ENCODE measurements at places on chromosomes 2 and 18.

DNA sequence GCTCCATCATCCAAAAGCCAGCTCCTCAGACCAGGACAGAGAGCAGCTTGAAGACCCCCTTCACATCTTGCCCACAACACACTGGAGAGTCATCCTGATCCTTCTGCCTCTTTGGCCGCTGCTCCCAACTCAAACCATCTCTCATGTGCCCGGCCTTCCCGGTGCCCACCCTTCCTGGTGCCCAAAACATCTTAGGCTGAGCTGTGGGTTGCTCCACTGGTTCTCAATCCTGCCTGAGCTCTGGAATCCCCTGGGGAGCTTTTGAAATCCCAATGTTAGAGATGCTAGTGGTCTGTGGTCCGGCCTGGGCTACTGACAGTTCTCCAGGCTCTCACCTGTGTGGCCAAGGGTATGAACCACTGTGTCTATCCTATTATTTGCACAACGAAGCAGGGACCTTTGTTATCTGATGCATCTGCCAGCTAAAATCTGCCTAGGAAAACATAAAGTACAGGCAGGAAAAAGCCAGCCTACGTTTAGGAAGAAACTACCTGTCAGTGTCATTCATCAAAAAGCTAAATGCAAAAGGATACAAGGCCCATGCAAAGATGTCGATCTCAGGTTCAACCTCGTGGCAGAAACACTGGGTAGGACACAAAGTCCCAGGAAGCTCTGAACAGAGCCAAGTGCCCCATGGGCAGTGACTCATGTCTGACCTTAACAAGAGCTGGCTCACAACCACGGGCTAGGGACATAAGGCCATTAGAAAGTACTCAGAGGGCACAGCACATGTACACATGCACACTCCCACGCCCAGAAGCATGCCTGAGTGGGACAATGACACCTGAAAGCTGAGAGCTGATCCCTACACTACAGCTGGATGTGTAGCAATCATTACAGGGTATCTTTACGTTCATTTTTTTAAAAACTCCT lies 30.8 kb downstream of the TBC1D8 start:
- DNase-seq: no peak

DNA sequence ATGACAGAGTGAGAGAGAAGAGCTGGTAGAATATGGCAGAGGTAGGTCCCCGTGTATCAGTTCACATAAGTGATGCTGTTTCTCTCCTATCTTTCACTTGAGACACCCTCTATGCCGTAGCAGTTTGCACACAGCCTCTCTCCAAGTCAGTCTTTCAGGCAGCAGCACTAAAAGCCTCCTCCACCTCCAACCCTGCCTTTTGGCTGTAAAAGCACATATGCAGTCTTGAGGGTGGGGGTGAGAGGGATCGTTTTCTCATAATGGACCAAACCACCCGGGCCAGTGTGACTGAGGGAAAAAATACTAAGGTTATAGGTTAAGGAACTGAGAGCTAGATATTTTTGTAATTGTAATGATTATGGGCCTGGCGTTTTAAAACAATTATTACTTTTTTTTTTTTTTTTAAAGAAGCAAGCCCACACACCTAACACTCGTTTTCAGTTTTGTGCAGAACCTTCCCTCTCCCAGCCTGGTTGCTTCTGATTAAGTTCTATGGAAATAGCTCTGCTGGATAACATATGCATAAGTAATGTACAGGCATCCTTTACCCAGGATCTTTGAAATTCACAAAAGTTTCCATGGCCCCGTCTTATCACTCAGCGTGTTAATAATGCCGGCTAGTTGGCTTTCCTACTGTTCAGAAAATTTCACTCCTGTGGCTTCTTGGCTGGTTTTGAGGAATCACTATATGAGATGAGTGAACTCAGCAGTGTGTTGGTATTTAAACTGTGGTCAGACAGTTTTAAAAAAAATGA lies 112.2 kb upstream of the MEIS1 start:
- DNase-seq: no peak

- DNase-seq: peak; percentile 7
These were observed 11.7 kb upstream of the ACYP2 start for GRCh38 chr2:54103454-54104314.

DNA sequence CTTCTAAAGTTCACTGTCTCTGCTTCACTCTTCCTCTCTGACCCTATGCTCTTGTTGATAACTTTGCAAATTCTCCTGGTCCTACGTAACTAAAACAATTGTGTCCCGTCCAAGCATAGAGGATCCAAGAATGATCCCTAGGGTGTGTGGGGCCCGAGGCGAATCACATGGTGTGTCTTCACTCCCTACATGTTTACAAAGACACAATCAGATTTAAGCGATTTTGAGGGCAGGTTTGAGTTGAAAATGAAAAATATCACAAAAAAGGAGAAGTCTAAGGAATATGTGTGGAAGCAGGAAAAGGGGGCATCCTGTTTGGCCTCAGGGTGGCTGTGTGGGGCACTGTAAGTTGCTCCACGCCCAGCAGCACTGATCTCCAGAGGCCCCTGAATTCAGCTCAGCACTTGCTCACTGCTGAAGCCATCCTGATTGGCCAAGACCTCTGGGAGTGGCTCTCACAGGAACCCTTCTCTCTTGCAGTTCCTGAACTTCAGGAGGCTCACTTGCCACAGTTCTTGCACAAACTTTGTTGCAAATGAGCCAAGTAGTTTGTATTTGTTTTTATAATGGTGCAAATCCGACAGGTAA lies 363.6 kb downstream of the ZNF521 start:
- DNase-seq: no peak

- no peak for DNase-seq
These were observed 294.4 kb upstream of the CHAC2 start for GRCh38 chr2:53473236-53473635.

DNA sequence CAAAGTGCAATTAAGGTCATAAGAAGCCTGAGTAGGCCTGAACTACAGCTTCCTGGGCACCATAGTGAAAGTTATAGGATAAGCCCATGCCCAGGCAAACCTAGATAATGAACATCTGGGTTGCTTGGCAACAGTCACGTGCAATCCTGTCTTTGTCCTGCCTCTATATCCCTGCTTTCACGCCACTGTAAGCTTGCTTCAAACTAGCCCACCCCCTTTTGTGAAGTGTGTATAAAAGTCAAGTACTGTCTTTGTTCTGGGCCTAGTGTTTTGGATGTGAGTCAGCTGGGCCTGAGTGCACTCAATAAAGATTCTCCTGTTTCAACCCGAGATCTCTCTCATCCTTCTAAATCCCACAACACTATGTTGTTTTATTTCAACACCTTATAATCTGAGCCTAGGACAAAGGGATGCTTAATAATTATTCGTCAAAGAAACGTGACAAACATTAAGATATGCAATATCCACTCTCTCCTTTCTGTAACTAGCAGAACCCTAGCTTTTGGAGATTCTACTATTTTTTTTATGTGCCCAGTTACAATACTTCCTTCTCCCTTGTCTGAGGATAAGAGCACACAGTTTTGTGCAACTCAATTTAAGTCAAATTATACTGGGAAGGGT lies 927.8 kb downstream of the SUCLG1 start:
- DNase-seq: no peak

GRCh38 chr2:7243276-7243675 lies 326.1 kb downstream of the RNF144A start:
- no peak for DNase-seq

DNA sequence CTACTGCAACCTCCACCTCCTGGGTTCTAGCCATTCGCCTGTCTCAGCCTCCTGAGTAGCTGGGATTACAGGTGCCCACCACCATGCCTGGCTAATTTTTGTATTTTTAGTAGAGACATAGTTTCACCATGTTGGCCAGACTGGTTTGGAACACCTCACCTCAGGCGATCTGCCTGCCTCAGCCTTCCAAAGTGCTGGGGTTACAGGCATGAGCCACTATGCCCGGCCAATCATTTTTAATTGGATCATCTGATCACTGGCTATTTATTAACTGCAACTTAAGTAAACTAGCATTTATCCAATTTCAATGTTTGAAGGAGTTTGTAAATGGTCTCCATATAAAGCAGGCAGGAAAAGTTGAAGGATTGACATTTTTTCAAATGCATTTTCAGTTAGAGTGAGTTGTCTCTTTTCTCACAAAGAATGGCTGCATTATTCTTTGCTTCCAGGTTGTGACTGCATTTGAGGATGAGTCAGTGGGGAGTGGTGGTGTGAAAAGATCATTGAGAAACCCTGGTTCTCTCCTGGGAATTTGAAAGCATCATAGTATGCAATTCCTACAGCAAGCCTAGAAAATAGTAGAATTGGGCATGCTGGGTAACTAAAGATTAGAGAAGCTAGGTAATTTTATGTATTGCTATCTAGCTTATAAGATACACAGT lies 431.1 kb upstream of the ZEB2 start:
- no peak for DNase-seq

- DNase-seq: no peak
These were observed 104.6 kb upstream of the COL3A1 start for GRCh38 chr2:188869550-188869949.

DNA sequence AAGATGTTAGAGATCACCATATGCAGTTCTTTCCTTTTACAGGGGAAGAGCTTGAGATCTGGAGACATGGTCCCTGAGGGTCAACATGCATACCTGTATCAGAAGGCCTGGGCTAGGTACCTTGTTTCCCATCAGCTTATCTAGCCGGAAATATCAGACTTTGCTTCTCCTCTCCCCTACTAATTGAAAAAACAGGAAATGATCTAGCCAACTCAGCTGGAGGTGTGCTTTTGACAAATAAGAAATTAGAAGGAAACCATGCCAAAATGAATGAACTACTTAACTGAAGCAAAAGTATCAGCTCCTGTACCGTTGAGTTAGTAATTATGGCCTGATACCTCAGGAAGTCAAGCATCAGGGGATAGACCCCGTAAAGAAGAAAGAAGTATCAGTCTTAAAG lies 20.4 kb downstream of the PKP4 start:
- DNase-seq: no peak

GRCh38 chr2:195337597-195337996 lies 319.4 kb upstream of the SLC39A10 start:
- DNase-seq: no peak

DNA sequence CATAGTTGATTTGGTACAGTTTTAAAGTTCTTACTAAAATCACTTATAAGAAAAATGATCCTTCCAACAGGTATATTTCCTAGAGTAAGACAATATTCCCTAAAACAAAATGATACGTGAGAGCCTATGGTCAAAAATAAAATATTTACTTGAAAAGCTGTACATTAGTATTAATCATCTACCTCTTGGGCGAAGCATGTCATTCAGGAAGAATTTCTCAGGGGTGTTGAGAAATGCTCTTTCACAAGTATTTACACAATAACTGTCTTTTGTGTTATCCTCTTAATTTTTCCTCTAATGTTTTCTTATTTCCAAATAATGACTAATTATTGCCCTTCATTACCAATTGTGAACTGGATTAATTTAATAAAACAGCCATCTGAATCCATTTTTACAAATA lies 466.3 kb downstream of the SATB2 start:
- no peak for DNase-seq

GRCh38 chr2:233185330-233185729 lies 66.1 kb upstream of the ATG16L1 start:
- no peak for DNase-seq

DNA sequence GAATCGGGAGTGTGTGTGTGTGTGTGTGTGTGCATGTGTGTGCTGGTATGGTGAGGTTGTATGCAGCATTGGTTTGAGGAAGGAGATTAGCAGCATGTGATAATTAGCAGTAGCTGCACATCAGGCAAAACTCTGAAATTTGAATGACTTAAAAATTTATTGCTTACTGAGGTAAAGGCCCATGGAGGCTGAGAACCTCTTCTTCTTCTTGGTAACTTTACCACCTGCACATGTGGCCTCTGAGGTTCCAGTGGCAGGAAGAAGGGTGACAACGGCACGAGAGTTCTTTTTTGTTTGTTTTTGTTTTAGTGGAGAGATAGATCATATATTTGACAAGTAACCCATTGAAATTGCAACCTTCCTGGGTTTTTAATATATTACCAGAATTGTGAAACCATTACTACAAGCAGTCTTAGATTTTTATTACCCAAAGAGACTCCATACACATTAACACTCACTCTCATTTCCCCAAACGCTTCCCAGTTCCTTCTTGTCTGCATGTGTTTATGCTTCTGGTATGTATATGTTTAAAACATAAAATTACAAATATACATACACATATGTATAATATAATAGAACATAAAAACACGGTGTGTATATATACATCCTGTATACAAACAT lies 292.1 kb downstream of the PTGR3 start:
- DNase-seq: no peak

GRCh38 chr2:64873472-64873924 lies 115.7 kb upstream of the SLC1A4 start:
- peak; percentile 81 for DNase-seq

GRCh38 chr2:73268830-73269685 lies 15.2 kb downstream of the FBXO41 start:
- peak; percentile 73 for DNase-seq

- DNase-seq: no peak
These were observed 53.6 kb downstream of the MTHFD2 start for GRCh38 chr2:74252036-74252435.

GRCh38 chr2:102053096-102053495 lies 61.3 kb downstream of the IL1R2 start:
- DNase-seq: no peak
